ENCODE measurements at places on chromosomes 7 and 10. TPM values are rescaled to one million over a fixed set of nuclear protein-coding genes. Genes with fewer than 3 reads are reported as not detected.

Gene CNPY1
- total RNA-seq: not detected

Gene AKR1B15
- total RNA-seq: not detected

Gene SPDYE1
- total RNA-seq: not detected

Gene IL6
- 0.94 TPM for total RNA-seq

Gene HMX3
- total RNA-seq: not detected

Gene PODXL
- total RNA-seq: 85.1 TPM
